Activated CD4-positive, alpha-beta T cell treated with anti-CD3 and anti-CD28 coated beads, Interleukin-10, Interleukin-2, amounts not matched to agents 100 ng/mL and 50 ng/mL, durations not matched to agents 16 hours and 8 hours (primary cell): ENCODE measurements at places on chromosomes 7 and 10.
A peak's percentile ranks its signal among the peaks of the same experiment; 100 is the strongest.

- no peak for DNase-seq
Observed at GRCh38 chr10:51462076-51462779, 237.2 kb downstream of the CSTF2T start.

DNA sequence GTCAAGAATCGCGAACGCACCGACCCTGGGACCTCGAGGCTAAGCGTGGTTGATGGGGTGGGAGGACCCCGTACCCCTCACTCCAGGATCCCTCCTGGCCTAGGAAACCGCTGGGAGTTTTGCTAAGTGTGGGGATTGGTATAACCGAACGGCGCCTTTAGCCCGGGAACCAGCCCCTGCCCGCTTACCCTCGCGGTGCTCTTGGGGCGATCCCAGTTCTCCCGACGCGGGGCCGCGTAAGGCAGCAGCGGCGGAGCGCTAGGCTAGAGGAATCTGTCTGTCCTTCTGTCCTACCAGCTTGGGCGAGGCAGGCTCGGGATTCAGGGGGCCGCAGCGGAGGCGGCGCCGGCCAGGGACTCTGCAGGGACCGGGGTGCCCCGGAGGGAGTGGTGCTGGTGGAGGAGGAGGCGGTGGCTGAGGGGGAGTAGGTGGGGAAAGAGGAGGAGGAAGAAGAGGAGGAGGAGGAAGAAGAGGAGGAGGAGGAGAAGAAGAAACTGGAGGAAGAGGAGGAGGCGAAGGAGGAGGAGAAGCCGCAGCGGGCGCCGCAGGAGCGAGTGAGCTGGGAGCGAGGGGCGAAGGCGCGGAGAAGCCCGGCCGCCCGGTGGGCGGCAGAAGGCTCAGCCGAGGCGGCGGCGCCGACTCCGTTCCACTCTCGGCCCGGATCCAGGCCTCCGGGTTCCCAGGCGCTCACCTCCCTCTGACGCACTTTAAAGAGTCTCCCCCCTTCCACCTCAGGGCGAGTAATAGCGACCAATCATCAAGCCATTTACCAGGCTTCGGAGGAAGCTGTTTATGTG is 439 bp upstream of the EMX2 start:
- no peak for DNase-seq

DNA sequence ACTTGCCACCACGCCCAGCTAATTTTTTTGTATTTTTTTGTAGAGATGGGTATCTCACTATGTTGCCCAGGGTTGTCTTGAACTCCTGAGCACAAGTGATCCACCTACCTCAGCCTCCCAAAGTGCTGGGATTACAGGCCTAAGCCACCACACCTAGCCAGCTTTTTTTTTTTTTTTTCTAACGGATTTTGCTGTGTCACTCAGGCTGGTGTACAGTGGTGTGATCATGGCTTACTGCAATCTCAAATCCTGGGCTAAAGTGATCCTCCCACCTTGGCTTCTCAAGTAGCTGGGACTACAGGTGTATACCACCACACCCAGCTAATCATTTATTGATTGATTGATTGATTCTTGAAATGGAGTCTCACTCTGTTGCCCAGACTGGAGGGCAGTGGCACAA is 106.0 kb upstream of the TRIM24 start:
- no peak for DNase-seq

DNA sequence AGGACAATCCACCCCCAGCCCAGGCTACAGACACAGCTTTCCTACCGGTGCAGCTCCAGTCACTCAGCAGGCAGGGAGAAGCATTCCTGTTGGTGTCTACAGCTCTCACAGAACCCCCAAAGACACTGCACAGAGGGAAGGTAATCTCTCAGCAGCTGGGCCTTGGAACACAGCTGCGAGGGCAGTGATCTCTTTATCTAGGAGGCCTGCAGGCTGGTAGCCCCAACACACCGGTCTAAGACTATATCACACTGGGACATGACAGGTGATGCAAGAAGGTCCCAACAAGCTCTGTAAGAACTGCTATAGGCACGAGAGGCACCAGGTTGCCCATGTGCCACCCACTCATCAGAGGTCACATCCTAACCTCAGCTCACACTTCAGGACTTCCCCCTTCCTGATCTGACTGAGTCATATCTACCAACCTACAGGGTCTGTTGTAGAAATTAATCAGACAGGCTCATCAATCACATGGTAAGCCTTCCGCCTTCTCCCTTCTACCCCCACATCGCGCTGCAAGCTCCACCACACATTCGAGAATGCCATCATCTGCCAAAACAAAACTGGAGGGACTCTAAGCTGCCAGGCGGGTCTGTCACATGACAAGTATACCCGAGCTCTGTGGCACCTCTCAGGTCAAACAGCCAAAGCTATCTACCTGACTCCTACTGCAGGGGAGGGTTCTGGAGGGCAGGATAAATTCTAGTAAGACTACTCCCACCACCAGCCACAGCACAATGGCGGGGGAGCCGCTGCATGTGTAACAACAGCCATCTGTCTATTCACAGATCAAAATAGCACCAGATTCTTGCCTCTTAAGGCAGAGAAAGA is 26.1 kb downstream of the FAM53B start:
- DNase-seq, result peak; percentile 97

DNA sequence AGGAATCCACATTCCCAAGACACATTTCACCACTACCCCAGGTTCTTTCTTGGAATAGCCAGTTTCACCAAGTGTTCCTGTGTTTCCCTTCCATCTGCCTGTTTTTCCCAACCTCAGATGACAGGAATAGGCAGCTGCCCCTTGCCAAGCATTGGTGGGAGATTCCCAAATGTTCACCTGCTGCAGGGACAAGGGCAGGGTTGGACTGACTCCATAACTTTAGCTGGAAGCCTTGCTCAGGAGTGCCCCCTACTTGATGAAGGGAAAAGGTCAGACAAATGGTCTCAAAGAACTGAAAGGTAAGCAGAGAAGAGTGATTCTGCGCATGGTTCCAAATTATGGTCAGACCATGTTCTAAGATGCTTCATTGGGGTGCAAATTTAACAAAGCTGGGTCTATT is 45.1 kb upstream of the LYZL1 start:
- peak; percentile 1 for DNase-seq
